KBM-7 (cell line): ENCODE measurements at places on chromosomes 13 and 19.

GRCh38 chr13:76421011-76421410 lies 465.2 kb downstream of the KCTD12 start:
- DNase-seq = no peak

DNA sequence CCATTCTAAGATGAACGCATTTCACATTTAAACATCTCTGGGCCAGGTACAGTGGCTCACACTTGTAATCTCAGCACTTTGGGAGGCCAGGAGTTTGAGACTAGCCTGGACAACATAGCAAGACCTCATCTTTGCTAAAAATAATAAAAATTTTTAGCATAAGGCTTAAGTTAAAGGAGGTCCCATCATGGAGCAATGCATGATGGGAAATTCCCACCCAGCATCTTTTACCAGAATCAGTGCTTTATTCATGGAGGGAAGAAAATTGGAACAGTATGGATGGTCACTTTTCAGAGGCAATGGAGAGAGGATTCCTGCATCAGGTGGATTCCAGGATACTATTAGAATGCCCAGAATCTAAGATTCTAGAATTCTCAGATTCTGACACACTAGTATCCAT lies 3.8 kb upstream of the KLK8 start:
- no peak for DNase-seq

GRCh38 chr19:4068047-4068966 lies 1.6 kb upstream of the ZBTB7A start:
- DNase-seq = no peak

- no peak for DNase-seq
Measured at GRCh38 chr13:20336761-20337160, 104.6 kb upstream of the GJB6 start.

DNA sequence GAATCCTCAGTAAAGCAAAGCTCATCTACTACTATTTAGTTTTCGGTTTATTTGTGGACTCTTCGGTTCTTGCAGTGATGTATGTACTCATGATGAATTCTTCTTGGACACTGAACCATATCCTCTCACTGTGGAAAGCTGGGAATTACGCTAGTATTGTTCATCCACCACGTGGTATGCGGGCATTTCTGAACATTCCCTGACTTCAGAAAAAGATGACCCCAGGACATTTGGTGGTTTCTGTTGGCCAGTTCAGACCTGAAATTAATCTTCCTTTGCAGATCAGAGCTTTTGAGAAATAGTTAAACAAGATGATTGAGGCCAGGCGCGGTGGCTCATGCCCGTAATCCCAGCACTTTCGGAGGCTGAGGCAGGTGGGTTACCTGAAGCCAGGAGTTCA lies 25.3 kb upstream of the FBN3 start:
- no peak for DNase-seq

DNA sequence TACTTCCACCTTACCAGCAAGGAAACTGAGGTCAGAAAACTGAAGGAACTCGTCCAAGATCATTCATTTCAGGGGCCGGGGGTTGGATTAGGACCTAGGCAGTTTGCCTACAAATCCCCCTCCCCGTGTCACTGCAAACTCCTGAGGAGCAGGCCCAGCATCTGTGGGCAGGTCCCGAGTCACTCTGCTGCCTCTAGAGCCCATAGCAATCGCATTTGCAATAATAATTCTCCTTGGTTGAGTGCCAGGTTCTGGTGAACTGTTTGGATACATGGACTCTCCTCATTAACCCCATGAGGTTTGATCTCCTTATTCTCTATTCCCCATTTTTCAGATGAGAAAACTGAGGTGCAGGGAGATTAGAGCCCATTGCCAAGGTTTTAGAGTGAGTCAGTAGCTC lies 903 bp downstream of the PIN1 start:
- DNase-seq = no peak

- no peak for DNase-seq
Measured at GRCh38 chr19:12959481-12959880, 2.5 kb upstream of the GADD45GIP1 start.

GRCh38 chr13:41641961-41642360 lies 184.6 kb downstream of the RGCC start:
- DNase-seq = no peak

DNA sequence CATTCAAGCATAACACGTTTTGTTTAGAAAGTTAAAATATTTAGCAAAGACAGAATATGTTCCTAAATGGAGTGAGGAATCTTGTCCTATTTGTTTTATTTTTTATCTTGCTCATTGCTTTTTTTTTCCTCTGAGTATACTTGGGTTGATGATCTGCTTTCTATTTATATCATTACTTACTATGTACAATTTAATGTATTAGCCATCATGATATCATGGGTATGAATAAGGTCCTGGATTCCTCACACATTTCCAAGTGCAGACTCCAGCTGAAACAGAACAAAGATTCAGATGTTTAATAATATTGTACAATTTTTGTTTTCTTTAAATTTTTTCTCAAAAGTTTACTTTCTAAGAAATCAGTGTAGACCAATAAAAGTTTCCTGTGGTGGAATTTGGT lies 388.2 kb downstream of the GPC6 start:
- DNase-seq = no peak

DNA sequence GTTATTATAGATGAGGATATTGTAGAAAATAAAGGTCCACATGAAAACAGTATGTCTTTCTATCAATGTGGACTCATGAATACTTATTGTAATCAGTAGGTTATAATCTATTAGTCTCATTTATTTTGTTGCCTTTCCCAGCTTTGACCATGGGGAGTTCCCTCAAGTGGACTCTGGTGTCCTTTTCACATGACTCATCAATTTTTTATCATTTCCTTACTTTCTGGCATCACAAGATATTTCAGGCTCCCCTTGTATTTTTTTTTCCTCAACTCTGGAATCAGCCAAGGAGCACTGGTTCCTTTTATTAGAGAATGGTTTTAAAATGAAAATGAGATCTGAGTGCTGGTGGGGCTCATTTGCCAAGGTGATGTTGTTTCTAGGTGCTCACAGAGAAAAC lies 63.4 kb upstream of the DIAPH3 start:
- DNase-seq = no peak

DNA sequence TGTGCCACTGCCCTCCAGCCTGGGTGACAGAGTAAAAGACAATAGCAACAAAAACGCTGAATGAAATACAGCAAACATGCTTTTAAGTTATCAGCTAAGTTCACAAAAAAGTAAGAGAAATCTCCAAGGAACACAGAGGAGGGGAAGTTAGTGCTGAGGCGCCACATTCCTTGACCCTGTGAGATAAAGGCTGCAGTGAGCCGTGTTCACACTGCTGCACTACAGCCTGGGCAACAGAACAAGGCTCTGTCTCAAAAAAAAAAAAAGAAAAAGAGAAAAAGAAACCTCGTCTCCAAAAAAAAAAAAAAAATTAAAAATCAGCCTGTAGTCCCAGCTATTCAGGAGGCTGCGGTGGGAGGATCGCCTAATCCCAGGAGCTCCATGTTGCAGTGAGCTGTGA lies 16.3 kb upstream of the DOCK6 start:
- no peak for DNase-seq
